ENCODE measurements at places on chromosomes 11 and 22.

- DNase-seq: no peak
Measured at GRCh38 chr11:60840470-60841430, 1.2 kb upstream of the CCDC86 start.

GRCh38 chr22:35991168-35991567, 37.5 kb downstream of the RBFOX2 start:
- DNase-seq: no peak

- no peak for DNase-seq
Measured at GRCh38 chr11:35116245-35116644, 22.7 kb upstream of the CD44 start.

- no peak for DNase-seq
Measured at GRCh38 chr11:58286249-58286648, 18.2 kb upstream of the OR10W1 start.

- DNase-seq: no peak
Measured at GRCh38 chr11:129275828-129276227, 83.7 kb upstream of the ARHGAP32 start.

DNA sequence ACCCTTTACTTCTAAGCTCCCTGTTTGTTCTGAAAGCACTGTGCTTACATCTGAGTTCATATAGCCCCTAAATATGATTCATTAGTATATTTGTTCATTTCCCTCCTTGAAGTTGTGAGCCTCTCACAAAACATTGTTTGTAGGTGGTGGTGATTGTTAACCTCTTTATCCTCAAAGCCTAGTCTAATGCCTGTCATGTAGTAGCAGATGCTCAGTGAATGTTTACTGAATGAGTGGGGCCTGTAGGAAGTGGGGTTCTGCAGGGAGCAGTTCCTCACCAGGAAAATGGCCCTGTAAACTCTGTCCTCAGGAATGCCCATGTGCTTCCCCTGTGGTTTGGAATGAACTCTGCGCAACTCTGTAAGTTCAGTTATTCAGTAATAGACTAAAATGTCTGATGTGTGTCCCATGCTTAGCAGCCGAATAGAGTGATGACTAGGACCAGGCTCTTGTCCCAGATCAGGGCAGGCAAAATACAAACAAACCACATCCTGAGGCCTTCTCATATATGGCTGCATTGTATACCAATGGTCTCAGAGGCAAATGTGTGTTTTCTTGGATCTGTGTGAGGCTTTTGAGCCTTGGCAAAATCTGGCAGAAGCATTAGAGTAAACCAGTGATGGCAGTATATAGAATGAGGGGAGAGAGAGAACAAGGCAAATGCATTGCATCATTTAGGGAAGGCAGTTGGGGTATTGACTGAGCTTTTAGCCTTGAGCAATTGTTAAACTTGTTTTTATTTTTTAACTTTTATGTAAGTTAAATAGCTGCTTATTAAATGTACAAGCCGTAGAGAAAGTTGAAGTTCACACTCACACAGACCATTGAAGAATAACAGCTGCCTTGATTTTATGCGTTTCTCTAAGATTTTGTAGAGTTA, 91.4 kb upstream of the BIRC3 start:
- DNase-seq: no peak

GRCh38 chr22:32649515-32650200, 151.8 kb upstream of the TIMP3 start:
- DNase-seq: no peak

- no peak for DNase-seq
Measured at GRCh38 chr11:133078012-133078411, 454.3 kb downstream of the OPCML start.

- no peak for DNase-seq
Measured at GRCh38 chr11:96012086-96012824, 88.3 kb upstream of the MTMR2 start.

GRCh38 chr22:36153501-36154422, 6.8 kb downstream of the APOL3 start:
- DNase-seq: no peak

- DNase-seq: no peak
Measured at GRCh38 chr22:47032956-47033647, 270.7 kb downstream of the TBC1D22A start.

DNA sequence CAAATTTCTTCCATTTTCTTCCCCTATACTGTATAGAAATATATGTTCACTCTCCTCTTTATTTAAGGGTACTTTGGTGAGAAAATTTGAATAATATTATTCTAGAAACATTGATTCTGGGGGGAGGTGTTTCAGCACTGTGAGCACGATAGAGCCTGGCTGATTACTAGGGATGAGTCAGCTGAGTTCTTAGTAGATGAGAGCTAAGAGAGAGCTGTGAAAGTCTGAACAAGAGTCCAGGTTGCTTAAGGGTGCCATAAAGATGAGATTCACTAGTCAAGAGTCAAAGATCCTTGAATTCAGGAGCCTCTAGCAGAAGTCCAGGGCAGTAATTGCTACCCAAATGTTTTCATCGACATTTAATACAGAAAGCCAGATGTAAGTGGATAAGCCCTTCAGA, 756.6 kb upstream of the API5 start:
- DNase-seq: no peak

DNA sequence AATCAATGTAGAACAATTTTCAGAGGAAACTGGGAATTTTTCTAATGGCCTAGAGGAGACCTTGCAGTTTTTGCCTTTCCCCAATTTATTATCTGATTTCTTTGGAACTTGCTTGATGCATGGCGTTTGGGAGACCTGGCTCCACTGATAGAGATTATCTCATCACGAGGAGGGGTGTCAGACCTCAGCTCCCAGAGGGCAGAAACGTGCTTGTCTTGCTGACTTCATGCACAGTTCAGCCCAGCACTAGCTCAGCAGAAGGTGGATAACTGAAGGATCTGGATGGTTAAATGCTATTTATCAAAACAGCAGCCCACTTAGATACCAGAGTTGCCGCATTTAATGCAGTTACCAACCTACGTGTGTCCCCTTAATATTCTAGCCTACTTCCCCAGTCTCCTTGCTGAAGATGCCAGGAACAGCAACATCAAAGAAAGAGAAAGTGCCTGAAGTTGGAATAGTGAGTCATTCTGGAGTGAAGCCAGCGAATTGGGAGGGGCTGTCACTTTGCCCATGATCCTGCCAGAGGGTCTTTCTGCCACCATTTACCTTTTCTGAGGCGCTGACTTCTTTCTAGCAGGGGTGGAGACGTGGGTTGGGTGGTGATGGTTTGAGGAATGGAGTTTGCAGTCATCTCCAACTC, 133.5 kb upstream of the CADM1 start:
- DNase-seq: no peak

DNA sequence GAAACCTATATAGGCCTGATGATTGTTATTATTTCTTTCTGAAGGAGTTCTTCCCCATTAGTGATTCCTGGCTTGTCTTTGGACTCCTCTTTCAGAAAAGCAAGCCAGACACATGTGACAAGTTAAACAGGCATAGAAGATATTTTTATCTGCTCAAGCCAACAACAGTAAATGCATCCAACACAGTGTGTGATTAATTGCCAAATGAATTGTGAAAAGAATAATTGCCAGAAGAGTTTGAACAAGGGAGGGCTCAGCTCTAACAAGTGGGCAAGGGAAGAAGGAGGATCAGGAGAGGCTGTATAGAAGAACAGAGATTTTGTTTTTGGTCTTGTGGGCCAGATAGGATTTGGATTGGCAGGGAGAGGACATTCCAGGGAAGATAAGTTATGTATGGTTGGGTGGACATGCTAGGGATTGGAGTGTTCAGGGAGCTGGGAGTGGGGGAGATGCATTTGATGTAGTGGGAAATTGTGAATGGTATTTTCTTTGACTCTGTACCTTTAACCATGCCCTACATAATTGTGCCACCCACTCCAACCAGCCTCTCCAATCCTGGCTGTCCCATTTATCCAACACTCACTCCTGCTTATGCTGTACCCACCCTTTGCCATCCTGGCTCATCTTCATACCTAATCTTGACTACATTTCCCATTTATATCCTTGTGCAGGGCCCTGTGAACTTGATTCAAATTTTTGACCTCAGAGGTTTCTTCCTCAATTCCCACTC, 172.8 kb downstream of the RRAS2 start:
- no peak for DNase-seq

GRCh38 chr11:64723907-64724862, 1.2 kb upstream of the NRXN2 start:
- no peak for DNase-seq

GRCh38 chr11:44304091-44305025, 5.6 kb downstream of the ALX4 start:
- no peak for DNase-seq

- no peak for DNase-seq
Measured at GRCh38 chr22:20815477-20816050, 41.7 kb downstream of the SERPIND1 start.

DNA sequence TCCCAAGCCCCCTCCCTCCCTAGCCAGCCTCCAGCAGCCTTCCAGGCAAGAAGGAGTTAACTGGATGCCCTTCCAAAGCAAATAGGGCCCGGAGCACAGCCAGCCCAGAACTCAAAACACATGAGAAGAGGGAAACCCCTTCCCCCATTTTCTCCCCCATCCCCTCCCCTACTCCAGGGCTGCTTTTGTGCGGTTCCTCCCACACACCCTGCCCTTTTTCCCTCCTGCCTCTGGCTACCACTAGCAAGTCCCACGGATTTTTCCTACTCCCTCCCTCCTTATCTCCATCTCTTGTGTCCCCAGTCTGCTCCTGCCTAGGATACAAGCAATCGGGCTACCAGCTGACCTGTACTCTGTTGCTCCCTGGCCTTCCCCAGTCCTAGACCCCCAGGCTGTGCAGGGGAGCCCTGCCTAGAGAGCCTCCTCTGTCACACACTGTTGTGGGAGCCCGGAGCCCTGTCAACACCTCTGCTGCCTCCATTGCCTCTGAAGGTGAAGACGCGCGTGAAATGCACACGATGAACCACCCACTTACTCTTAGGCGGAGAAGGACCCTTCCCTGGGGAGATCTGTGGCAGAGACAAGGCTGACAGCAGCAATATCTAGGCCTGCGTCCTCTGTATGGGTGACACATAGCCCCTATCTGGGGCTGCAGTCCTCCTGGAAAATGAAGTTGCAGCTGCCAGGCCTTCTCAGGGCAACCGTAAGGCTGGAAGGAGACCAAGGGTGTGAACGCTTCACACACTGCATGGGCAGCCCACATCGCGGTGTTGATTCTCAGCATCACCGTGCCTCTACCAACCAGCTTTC, 282.8 kb downstream of the MN1 start:
- no peak for DNase-seq

DNA sequence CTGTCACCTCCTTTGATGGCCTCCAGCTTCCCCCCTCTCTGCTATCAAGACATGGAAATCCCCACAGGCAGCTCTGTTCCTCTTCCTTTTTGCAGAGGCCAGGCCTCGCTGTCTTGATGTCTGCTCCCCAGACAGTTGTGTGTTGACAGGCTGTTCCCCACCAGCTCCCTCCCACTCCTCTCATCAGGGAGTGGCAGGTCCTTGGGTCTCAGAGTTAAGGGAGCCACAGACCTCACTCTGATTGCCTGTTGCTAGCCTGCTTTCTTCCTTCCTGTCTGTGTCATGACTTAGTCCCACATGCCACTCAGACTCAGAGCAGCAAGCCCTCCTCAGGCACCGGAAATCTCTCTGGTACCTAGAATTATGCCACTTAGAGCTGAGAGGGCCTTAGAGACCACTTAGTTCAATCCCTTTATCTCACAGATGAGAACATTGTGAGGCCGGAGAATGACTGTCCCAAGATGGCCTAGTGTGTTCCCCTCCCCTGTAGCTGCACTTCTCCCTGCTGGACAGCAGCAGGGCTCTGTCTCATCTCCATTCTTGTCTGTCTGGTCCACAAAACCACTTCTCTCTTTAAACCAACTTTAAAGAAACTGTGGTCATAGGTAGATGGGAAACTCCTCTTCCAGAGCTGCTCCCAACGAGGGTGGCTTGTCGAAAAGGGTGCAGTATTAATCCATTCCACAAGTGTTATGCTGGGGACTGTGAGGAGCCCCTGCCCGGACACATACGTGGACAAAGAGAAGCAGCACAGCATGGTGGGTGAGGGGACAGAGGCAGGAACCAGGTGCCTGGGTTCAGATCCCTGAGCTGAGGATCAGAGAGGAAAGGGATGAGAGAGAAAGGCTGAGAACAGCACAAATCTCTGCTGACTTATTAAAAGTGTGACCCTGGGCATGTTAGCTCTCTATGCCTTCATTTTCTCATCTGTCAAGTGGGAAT, 4.2 kb downstream of the AMPD3 start:
- no peak for DNase-seq

DNA sequence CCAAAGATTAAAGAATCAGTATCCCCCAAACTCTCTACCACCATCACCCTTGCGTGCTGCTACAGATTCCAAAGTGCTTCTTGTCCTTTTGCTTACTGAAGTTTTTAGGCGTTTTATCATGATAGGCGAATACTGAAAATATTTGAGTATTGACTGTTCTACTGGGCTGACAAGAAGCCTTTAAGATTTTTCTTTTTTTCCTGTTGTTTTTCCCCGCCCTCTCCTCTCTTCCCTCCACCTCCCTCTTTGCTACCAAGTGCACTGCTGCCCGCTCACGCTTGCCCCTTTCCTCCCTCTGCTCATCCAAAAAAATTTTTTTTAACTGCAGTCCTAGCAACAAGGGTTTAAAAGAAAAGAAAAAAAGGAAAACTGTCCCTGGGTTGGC, 679 bp downstream of the SPCS2 start:
- DNase-seq: no peak

DNA sequence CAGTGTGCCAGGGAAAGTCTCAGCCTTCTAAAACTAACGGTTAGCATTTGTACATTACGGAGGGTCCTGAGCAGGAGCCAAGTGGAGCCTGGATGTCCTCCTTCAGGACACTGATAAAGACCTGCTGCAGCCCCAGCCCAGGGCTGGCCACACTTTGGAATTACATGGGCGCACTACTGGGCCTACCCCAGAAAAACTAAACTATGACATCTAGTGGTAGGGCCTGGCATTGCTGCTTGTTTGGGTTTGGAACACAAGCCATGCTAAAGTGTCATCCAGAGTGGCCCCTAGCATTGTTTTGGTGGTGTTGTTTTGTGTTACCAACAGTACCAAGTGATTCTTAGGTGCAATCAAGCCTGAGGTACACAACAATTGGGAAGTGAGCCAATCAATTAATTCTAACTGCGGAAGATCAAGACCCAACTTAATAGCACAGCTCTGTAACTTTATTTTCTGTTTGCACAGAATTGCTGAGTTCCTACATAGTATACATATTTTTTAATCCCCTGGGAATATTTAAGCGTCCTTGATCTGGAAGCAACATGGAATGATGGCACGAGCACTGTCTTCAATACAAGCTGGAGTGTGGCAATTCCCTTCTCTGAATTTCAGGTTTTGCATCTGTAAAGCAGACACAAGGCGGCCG, 340.7 kb downstream of the LARGE1 start:
- DNase-seq: peak; percentile 14

DNA sequence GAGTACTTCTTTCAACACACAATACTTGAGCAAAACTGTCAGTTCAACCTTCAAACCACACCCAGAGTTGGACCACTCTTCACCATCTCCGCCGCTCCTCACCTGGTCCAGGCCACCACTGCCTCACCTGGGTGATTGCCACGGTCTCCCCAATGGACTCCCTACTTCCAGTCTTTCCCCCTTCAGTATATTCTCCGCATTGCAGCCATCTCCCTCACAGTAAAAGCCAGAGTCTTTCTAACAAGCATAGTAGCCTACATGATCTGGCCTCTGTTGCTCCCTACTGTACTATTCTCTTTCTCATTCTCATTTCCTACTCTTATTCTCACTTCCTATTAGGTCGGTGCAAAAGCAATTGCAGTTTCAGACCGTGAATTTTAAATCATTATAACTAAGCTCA, 28.5 kb downstream of the AASDHPPT start:
- no peak for DNase-seq

All from NCI-H2107 (cell line).